ENCODE measurements at places on chromosomes 5 and 9.

GRCh38 chr9:74556685-74557084 is 59.5 kb downstream of the RORB start:
- no peak for DNase-seq

GRCh38 chr5:118614731-118615456 is 373.5 kb downstream of the DTWD2 start:
- DNase-seq = no peak

GRCh38 chr9:83569326-83569725 is 31.1 kb upstream of the FRMD3 start:
- DNase-seq = no peak

DNA sequence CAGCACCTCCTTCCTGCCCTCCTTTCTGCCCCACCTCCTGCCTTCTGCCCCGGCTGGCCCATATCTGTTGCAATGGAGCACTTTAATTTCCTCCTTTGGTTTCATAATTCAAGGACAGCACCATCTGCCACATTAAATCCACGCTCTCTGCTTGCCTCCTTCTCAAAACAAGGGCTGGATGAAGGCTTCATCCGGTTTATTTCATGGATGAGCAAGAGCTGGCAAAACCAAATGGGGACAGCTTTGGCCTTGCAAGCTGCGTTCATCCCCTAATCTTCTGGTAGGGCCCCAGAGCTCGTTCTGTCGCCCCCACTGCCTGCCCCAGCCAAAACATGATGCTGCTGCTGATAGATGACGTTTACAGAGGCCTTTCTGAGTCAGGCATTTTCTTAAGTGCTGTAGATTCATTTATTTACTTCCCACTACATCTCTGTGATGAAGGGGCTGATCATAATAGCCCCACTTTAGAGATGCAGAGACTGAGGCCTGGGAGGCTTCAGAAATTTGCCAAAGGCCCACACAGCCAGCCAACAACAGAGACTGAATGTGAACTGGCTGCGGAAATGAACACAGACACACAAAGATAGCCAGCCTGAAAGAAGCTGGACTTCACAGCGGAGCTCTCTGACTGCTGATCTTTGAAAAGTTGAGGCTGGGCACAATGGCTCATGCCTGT is 115.6 kb upstream of the CPEB4 start:
- DNase-seq = no peak

GRCh38 chr5:152113401-152113800 is 188.8 kb upstream of the GLRA1 start:
- no peak for DNase-seq

GRCh38 chr5:103003872-103004271 is 116.1 kb downstream of the GIN1 start:
- DNase-seq = no peak

- DNase-seq = no peak
These were observed 426.8 kb upstream of the CDH9 start for GRCh38 chr5:27465140-27465539.

DNA sequence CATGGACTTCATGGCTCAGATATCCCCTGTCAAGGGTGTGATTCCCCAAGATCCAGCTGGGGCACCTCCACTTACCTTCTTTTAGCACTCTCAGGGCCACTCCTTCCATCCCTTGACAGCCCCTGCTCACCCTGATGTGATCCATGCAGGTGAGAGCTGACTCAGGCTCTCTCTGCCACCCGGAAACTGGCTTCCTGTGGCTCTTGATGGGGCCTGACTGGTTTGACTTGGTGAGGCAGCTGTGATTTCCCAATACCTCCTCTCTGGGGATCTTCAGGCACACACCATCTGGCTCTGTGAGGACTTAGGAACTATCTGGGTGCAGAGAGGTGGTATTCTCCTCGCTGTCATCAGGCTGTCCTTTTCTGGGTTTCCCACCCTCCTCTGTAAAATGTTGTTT is 7.9 kb upstream of the FAT2 start:
- DNase-seq = no peak

DNA sequence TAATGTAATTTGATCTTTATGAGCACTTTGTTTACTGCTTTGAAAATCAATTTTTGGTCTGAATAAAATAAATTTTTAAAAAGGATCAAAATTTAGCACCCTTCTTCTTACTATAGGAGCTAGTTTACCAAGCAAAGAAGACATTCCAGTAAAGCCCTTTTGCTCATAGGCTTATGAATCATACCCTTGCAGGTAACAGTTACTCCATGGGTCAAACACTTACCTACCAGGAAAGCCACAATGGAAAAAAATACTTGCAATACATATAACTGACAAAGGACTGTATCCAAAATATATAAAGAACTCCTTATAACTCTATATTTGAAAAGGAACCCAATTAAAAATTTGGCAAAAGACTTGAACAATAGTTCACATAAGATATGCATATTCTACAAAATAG is 66.6 kb downstream of the SHOC1 start:
- DNase-seq = no peak

DNA sequence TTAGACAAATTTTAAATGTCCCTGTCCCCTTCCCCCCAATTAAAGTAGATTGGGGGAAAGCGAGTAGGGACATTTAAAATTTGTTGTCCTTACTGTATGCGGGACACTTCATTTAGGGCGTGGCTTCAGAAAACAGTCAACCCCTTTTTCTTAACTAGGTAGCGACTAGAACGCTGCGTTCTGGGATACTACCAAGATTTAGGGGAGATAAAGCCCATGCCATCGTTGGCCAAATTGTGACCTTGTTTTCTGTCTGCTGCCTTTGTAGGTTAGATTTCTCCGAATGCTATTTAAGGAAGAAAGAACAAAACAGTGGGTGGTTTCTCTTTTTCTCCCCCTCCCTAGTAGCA is 1.2 kb downstream of the CKS2 start:
- DNase-seq = no peak
